ENCODE measurements at places on chromosomes 3 and 15.

DNA sequence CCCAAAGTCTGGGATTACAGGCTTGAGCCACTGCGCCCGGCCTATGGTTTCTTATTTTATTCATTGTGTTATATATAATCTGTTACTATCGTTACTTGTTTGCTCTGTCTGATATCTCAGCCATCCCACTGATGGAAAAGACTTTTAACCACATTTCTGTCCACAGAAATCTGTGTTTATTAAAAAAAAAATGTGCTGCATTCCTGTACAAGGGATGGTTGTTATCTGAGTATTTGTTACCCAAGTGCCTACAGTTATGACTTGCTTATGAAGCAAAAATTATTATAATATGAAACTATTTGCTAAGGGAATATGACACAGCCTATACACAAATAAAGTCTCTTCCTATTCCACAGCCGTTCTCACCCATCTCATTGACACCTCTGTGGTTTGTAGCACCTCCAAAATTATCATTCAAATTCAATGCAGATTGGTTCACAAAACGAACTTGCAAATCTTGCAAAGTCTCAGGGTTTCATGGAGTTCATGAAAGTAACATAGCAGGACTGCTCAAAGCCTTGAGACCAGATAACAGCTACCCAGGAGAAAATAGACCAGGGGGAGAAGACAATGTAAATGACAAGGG, 47.4 kb upstream of the UBE2E1 start:
- no peak for DNase-seq

DNA sequence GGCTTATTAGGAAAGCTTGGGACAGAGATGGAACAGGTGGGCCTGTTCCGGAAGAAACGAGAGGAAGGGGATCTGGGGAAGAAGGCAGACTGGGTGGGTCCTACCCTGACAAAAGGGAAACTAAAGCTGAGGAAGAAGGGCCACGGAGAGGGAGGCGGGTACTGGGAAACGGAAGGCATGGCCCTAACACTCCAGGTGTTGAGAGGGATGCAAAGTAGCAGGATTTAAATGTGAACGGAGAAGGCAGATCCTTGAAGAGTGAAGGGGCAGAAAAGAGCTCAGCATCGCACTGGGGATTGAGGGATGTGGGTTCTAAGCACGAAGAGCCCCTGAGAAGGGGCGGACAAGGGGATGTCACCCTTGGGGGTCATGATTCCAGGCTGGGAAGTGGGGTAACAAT, 735 bp downstream of the STIMATE start:
- no peak for DNase-seq

DNA sequence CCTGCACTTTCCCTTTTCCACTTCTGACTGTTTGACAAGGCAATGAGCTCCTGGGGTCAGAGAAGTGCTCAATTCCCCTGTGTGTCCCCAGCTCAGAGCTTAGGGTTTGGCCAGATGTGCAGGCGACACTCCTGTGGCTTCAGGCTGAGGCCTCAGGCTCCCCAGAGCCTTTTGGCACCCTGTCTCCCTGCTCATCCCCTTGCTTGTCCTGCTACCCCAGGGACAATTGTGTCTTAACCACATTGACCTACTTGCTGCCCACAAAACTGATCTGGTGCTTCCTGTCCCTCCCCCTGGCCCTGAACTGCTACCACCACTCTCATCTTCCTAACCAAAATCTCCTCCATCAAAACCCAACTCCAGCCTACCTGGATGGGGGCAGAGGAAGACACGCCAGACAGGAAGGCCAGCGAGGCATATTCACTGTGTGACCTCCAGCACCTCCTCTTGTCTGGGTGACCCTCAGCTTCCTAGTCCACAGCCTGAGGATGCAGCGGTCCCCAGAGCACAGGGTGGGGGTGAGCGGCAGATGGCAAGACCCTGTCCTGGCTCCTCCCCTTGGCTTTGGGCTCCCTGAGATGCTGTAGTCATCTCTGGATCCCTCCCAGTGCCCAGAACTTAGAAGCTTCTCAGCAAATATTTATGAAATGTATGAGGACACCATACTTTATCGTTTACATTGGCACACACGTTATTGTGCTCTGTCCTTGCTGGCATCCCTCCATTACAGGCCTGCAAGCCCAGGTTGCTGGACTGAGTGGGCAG, 98.9 kb upstream of the SLC6A6 start:
- no peak for DNase-seq

DNA sequence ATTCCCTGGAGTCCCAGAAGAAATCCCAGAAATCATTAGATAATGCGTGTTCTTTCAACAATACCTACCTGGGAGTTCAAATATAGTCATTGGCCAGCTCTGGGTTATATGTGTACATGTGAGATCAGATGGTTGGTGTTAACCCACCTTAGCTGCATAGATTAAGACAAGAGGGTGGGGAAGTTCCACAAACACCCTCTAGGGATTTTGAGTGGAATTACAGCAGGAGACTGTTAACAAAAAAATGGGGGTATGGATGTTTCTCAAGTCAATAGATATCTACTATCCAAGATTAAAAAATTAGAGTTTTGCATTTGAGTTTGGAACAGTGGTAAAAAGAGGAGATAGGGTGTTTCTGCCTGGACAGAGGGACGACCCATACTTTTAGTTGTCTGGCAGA, 282.5 kb upstream of the CNTN3 start:
- DNase-seq: no peak

DNA sequence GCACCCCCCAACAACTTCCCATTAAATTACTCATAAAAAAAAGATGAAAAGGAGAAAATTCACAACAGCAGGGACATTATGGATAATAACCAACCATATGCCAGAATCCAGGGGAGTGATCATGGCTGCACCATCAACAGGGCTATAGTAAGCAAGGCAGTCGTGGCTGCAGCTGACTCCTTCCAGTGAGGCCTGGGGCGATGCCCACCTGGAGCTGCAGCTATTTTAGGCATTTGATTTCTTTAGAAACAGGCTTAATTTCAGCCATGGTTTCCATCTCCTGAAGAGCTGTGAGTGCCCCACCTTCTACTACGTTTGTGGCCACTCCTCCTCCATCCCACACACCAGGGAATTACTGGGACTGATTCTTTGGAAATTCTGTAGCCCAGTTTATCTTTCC, 84.0 kb downstream of the MINAR1 start:
- no peak for DNase-seq

- DNase-seq: no peak
These were observed 332.8 kb downstream of the NLGN1 start for GRCh38 chr3:173730391-173730790.

DNA sequence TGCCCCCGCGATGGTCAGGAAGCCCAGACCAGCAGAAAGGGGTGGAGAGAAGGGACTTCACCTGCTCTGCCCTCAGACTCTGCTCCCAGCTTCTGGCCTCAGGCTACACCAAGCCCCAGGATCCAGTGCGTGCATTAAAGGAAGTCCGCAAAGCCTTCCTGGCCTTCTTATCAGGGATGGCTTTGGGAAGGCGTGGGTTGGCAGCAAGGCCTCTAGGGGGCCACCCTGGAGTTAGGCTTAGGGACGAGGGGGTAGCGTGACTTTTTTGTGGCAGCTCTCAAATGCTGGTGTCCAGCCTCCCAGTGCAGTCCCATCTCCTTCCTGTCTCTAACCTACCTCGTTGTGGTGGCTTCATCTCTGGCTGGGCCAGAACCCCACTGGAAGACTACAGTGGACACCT, 18.9 kb upstream of the RPL29 start:
- no peak for DNase-seq

DNA sequence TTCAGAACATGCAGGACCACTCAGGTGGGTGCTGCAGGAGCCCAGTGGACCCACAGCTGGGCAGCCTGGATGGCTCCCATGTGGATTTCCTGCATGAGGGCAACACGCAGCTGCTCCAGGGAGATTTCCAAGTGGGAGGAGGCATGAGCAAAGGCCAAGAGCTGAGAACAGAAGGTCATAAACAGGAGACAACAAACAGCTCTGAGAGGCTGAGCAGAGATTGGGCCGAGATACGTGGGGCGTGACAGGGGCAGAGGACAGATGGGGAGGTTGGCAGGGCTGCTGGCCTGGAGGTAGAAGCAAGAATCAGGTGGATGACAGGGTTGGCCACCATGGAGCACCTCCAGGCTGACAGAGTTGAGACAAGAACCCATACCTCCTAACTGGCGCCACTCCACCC, 2.9 kb downstream of the PHGR1 start:
- DNase-seq: no peak

DNA sequence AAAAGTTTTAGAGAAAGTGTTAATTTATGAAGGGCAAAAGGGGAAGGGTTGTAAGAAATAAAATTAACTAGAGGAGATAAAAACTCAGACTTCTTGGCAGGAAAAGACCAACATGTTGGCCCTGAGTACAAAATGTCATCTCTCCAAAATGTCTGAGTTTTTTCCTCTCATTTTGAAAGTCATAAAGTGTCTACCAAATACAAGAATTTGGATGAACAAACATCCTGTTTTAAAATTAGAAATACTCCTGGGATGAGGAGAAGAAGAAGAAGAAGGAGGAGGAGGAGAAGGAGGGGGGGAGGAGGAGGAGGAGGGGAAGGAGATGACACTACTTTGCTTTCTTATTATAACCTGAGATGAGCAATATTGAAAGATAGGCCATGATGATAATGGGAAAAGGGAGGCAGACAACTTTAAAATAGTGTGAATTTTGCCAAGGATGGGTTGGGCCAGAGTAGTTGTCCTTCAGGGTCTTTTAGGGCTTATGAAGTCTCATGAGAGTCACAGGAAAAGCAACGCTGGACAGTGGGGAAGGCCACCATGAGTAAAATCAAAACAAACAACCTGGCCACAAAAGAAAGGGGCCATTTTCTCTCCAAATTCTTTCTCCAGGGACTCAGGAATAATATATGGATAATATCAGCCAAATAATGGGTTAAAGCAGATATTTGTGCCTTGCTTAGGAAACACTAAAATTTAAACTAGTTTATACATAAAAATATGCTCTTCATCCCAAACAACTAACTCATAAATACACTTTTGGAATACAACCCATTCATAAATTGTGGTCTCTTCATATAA, 632.9 kb downstream of the EPHA3 start:
- DNase-seq: no peak

DNA sequence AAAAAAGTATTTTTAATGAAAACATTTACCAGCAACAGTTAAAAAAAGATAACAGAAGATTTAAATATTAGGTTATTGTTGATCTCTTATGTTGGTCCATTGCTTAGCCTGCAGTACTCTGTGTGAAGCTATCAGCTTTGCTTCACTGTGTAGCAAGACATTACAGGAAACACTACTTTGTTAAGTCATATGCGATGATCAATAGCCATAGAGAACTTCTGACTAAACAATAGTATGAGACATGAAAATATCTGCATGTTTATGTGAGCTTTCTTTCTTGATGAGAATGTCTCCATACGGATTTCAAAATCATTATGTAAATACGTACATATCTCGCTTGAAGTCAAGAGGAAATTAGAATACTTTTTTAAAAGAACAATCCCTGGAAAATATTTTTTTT, 27.0 kb upstream of the CAPN3 start:
- DNase-seq: no peak

DNA sequence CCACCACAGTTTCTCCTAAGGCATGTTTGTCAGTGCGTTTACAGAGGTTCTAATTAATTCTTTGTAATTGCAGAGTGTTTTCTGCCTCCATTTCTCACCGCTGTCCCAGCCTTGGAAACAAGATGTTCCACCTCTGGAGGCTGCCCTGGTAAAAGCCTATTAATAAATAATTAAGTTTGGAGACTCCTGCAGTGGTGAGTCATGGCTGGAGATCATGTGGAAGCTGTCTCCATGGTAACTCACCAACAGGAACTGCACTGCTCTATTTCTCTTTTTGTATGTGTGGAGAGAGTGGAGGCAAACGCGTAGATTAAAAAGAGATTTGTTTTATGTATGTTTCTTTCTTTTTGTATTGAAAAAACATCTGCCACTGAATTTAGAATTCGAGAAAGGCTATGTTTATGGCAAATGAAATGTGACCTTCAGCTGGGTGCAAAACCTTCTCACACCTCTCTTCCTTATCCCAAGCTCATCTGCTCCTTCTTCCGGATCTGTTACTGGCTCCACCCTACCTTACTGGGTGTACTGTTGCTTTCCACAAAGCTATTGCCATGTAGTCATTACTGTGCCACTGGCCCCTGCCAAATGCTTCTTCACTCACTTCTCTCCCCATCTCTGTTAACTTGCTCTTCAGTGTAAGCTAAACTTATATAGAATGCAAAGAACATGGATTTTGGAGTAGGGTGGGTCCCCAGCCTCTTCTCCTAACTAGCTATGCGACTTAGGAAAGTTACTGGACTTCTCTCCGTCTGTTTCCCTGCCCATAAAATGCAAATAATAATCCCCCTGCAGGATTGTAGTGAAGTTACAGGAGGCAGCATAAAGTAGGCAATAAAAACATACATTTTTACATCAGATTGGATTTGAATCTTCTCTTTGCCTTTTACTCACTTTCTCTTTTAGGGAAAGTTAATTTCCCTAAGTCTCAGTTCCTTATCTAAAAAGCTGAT, 778.5 kb downstream of the NTRK3 start:
- peak; percentile 69 for DNase-seq

DNA sequence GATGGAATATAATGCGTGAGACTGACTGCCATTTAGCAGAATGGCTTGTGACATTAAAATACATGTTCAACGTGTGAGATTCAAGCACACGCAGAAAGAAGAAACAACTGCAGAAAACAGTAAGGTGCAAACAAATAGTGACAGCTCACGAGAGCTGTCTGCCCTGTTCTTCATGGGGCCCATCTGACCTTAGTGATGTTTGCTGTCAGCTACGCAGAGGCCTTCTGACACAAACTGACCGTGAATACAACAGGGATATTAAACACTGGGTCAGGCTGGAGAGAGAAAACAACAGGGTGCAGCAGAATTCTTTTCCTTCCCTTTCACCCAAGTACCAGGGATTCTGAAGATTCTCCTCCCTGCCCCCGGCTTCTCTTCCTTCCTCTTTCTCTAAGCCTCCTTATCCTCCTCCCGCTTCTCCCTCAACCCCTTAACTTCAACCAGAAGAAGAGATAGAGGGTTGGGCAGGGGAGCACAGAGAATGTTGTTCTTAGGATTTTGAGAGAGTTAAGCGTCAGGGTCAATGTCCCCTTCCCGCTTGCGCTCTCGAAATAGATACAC, 2.1 kb downstream of the TNFAIP8L3 start:
- no peak for DNase-seq

DNA sequence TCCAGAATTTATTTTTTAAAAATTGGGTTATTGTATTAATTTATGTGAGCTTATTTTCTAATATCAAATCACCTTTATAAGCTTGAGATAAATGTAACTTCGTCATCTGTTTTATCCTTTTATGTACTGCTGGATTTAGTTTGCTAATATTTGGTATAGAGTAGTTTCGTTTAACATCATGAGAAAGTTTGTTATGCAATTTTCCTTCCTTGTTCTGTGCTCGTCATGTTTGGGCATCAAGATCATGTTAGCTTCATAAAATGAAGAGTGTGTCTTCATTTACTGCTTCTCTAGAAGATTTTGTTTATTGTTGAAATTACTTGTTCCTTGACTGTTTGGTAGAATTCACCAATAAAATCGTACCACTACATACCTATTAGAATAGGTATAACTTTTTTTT, 262.1 kb upstream of the SATB1 start:
- no peak for DNase-seq

DNA sequence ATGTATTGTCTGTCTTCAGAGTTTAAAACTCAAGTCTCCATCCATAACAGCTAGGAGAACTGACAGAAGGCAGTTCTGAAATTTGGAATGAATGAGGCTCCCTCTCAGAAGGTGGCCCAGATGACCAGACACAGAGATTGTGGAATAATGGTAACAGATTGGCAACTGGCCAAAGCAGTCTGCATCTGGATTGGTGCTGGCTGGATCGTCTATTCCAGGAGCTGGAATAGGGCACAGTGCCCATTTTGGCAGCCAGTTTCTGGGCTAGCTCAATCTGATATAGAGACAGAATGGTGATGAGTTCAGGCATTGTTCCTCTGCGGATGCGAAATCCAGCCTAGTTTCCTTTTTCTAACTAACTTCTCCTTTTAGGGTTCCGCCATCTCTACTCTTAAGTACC, 851.7 kb downstream of the PDCD6IP start:
- DNase-seq: no peak

- no peak for DNase-seq
These were observed 7.7 kb downstream of the OGG1 start for GRCh38 chr3:9757427-9757826.
